ENCODE measurements at places on chromosomes 1 and 21. TPM values are rescaled to one million over a fixed set of nuclear protein-coding genes. Genes with fewer than 3 reads are reported as not detected.

Gene KCNJ9
- not detected for total RNA-seq

Gene LYPLAL1
- 25.9 TPM for total RNA-seq

Gene DNAJC28
- 1.9 TPM for total RNA-seq

Gene SPATA46
- total RNA-seq: not detected

Gene KIAA0040
- total RNA-seq: 0.64 TPM

Gene S100A9
- total RNA-seq: not detected

Gene NBPF6
- total RNA-seq: not detected

Data from fibroblast of villous mesenchyme (primary cell).